ENCODE measurements at places on chromosomes 1 and 21. TPM values are rescaled to one million over a fixed set of nuclear protein-coding genes. Genes with fewer than 3 reads are reported as not detected.

Gene SPRR4
- not detected for total RNA-seq

Gene GSTM3
- 40.8 TPM for total RNA-seq

Gene SLC2A5
- not detected for total RNA-seq

Gene TEDDM1
- not detected for total RNA-seq

Gene PCP4L1
- not detected for total RNA-seq

Gene C4BPA
- total RNA-seq: not detected

Gene ANGPTL1
- not detected for total RNA-seq

Gene WNT2B
- 0.05 TPM for total RNA-seq

Gene MPL
- total RNA-seq: not detected

Gene OPTC
- total RNA-seq: not detected

Gene OLIG2
- total RNA-seq: 3.9 TPM

Gene RGS8
- 0.29 TPM for total RNA-seq

Gene CRNN
- total RNA-seq: not detected

Gene POU2F1
- 6.0 TPM for total RNA-seq

Gene HES3
- total RNA-seq: not detected

Gene AMIGO1
- total RNA-seq: not detected

Gene AGTRAP
- total RNA-seq: 41.7 TPM

Gene RAP1GAP
- total RNA-seq: 1.1 TPM

Gene PTPRC
- total RNA-seq: 3.1 TPM

Gene LRRN2
- total RNA-seq: 2.4 TPM

Gene RIPPLY3
- not detected for total RNA-seq

Gene IRF6
- total RNA-seq: 0.02 TPM

Gene WDR64
- total RNA-seq: not detected

Gene IL24
- not detected for total RNA-seq

Gene SLC41A1
- total RNA-seq: 19.2 TPM

Gene FAM151A
- not detected for total RNA-seq

Gene UBXN10
- total RNA-seq: not detected

Gene HOOK1
- total RNA-seq: not detected

Gene LCE3D
- total RNA-seq: not detected

Gene CD84
- total RNA-seq: not detected

Gene ERICH3
- not detected for total RNA-seq

Gene ETV3L
- not detected for total RNA-seq

Gene SLC35E2B
- total RNA-seq: 6.8 TPM

Gene CLCA1
- total RNA-seq: not detected

Gene CFHR1
- total RNA-seq: 0.22 TPM

Gene C8A
- not detected for total RNA-seq

Gene RHBDL2
- total RNA-seq: 3.3 TPM

Gene C1orf198
- total RNA-seq: 42.9 TPM

Gene CFAP107
- total RNA-seq: not detected

Gene ESRRG
- 0.02 TPM for total RNA-seq

Gene FAM72D
- 8.4 TPM for total RNA-seq

Gene OVAAL
- not detected for total RNA-seq

Gene FAM131C
- 1.1 TPM for total RNA-seq

Gene DNASE2B
- not detected for total RNA-seq

Gene NBPF6
- total RNA-seq: not detected
